ENCODE measurements at places on chromosomes 11 and 22. TPM values are rescaled to one million over a fixed set of nuclear protein-coding genes. Genes with fewer than 3 reads are reported as not detected.
A peak's percentile ranks its signal among the peaks of the same experiment; 100 is the strongest.

The BTG4 gene
- not detected for total RNA-seq

The SYT8 gene
- 4.6 TPM for total RNA-seq

The TEX54 gene
- total RNA-seq, result not detected

The TBX1 gene
- total RNA-seq, result 1.6 TPM

- no peak for DNase-seq
These were observed 101.1 kb upstream of the CRYBB3 start for GRCh38 chr22:25098445-25099081.

DNA sequence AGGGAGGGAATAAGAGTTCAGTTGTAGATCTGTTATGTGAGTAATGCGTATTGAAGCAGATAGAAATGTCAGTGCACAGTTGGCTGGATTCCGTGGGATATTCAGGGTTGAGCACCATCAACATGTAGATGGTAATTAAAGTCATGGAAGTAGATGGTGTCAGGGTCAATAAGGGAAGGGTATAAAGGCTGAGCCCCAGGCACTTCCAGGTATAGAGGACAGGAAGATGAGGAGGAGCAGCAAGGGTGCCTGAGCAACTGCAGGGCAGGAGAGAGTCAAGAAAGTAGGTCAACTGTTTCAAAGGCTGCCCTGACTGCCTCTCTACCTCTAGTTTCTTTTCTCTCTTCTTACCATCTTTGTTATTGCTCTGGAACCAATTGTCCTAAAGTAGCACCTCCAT lies 85.9 kb downstream of the MICAL2 start:
- DNase-seq, result no peak

DNA sequence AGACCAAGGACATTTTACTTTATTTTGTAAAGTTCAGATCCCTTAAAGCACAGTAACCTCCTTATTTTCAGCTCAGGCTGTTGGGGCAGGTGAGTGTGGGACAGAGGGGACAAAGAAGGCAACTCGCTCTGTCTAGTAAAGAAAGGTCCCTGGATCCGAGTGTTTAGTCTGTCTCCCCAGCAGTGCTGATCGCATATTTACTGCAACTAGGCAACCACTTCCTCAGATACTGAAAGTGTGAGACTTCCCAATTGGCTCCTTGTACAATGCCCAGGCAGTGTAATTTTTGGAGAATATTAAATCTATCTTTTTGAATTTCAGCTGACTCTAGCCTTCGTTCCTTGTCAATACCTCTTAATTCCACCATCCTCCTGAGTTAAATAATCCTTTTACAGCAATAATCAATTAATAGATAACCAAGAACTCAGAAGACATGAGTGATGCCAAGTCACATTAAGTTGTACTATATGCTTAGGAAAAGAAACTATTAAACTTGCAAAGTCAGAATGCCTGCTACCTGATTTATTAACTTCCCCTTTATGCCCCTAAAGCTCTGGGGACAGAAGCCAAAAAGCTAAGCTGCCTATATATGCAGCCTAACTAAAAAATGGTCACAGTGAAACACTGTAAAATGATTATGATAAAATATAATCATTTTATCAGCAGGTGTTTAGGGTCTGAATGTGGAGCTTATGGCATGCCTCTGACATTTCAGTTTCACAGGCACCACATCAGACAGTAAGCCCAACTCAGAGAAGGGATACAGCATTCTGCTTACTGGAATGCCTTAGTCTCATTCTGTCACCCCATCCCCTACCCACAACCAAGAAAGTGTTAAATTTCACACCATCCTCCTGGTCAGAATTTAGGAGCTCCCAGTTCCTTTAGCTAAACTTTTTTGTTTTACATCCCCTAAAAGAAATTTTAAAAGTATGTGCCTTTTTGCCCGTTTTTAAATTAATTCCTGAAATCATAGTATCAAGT lies 138.7 kb downstream of the TRIM44 start:
- no peak for DNase-seq

DNA sequence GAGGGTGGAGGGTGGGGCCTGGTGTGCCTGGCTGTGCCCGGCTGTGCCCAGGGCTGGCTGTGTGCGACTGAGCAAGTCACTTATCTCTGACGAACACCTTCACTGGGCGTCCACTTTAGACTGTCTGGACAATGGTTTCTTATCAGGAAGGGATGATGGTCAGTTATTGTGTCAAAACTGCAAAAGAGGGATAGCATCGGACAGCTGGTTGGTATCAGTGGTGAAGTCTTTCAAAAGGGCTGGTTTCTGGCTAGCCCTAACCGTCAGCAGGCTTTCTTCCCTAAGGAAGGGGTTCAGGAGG lies 4.1 kb upstream of the MGAT3 start:
- no peak for DNase-seq

DNA sequence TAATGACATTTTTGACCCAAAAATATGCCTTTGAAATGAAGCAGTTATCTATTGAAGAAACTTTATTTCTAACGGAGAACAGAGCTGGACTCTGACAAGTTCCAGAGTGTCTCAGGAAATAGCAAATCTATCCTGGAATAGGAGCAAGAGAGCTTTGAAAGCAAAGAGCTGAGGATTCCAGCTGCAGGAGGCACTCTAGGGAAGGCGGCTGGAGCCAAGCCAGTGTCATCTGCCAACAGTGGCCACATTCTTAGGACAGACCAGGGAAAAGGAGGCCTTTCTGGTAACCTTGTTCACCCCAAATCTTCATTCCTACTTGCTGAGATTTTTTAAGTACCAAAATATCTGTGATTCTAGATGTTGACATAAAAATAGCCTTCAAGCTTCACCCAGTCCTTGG lies 493.5 kb upstream of the B3GAT1 start:
- no peak for DNase-seq

- no peak for DNase-seq
These were observed 581 bp upstream of the EIF3L start for GRCh38 chr22:37848587-37849088.

- DNase-seq, result peak; percentile 68
These were observed 73.3 kb upstream of the ZBED5 start for GRCh38 chr11:10930972-10931760.

GRCh38 chr11:113193016-113193415 lies 121.4 kb upstream of the TTC12 start:
- DNase-seq, result no peak

- peak; percentile 68 for DNase-seq
These were observed 117.2 kb upstream of the IGLL5 start for GRCh38 chr22:22770280-22770871.

DNA sequence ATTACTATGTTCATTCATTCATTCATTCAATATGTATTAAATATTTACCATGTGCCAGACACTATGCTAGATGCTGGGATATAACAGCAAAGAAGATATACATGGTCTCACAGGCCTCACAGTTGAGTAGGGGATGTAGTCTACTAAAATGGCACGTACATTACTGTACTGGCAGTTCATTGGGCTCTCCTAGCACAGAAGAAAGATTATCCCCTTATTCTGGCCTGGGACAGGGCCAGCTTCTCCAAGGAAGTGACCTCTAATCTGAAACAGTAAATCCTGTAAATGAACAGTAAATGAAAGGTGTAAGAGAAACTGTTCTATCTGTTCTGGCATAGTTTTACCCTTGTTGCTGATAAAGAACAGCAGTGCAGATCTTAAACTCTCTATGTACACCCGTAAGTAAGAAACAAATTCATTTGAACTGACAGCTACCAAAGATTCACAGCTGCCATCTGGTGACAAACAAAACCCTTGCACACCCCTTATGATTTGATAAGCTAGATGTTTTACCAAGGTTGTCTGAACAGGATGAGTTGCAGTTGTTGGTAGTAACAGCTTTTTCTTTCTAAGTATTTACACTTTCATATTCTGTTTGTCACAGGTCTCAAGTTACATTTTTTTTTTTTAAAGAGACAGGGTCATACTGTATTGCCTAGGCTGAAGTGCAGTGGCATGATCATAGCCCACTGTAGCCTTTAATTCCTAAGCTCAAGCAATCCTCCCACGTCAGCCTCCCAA lies 263.1 kb downstream of the TMEM135 start:
- peak; percentile 26 for DNase-seq

DNA sequence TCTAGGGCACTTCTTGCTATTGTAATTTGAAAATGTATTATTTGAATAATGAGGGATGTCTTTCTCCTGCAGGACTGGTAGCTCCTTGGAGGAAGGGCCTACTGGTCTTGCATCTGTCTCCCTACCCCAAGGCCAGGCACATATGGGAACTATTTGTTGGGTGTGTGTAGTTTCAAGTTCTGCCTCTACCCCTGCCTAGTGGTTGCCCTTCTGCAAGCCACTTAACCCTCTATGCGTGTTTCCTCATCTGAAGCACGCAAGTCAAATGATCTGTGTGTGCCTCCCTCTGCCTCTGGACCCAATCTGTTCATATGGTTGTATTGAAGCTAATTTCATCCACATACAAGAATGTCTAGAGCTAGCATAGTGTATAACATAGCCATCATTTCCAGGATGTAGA lies 67.0 kb downstream of the WNT11 start:
- DNase-seq, result no peak

DNA sequence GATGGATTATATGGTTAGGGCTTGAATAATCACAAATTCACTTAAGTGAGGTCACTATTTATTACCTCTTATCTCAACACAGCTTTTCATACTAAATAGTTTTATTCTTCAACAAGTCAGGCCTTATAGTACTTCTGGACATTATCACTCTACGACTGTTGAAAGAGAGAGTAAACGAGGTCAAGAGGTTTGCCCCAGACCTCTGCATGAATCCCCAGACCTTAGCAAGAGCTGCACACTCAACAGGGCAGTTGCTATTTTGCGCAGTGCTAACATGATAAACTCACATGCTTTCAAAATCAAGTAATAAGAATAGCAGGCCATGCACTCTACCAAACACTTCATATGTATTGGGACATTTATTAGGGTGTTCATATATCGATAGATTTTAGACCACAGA lies 60.5 kb downstream of the DDI1 start:
- no peak for DNase-seq

DNA sequence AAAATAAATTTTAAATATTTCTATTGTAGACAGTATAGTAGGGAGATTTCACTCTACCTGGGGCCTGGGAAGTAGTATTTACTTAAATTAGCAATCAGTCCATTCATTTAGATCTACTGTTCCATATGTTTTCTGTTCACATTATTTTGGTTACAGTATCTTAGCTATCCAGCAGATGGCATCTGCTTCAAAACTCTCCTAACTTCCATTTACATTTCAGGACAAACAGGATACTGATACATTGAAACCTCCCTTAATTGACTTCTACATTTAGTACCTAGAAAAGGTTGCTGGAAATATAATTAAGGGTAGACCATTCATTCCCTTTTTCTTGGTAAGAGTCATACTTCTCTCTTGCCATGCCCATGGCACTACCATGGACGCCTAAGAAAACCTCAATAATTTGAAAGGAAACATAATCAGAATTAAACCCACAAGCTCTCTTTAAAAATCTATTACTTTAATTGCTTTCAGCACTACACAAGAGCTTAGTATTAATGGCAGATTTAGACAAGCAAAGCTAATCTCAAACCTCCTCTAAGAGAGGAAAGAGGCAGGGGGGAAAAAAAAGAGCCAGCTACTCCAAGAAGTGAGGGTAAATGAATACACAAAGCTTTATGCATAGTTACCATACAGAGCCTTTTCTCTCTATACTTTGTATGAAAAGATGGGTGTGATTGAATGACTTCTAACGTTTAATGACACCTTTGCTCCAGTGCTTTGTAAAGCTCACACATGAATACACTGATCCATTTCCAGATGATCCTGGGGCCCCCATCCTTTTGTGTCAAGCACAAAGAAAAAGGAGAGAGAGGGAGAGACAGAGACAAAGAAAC lies 131.2 kb upstream of the MTMR2 start:
- DNase-seq, result no peak

GRCh38 chr11:5196731-5197130 lies 3.8 kb downstream of the OR51V1 start:
- DNase-seq, result no peak

GRCh38 chr11:86508604-86509587 lies 134.2 kb downstream of the CCDC81 start:
- no peak for DNase-seq

- DNase-seq, result no peak
These were observed 848.2 kb downstream of the BRD1 start for GRCh38 chr22:48979482-48979881.

DNA sequence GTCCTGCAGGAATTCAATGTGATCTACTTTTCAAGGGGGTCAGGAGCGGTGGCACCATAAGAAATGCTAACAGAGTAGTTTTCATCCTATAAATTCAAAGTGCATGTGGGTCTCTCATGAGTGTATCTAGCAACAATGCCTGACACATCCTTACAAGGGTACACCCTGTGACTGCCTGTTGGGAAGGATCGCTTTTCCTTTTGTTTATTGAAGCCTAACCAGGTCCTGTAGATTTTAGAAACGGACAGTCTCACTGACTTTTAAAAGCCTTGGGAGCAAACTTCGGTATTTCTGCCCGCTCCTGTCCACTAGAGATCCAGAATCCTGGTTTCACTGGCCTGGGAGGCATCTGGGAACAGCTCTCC lies 102.4 kb downstream of the MICAL2 start:
- DNase-seq, result no peak

- DNase-seq, result no peak
These were observed 1.6 kb upstream of the CSTF3 start for GRCh38 chr11:33162831-33163230.

DNA sequence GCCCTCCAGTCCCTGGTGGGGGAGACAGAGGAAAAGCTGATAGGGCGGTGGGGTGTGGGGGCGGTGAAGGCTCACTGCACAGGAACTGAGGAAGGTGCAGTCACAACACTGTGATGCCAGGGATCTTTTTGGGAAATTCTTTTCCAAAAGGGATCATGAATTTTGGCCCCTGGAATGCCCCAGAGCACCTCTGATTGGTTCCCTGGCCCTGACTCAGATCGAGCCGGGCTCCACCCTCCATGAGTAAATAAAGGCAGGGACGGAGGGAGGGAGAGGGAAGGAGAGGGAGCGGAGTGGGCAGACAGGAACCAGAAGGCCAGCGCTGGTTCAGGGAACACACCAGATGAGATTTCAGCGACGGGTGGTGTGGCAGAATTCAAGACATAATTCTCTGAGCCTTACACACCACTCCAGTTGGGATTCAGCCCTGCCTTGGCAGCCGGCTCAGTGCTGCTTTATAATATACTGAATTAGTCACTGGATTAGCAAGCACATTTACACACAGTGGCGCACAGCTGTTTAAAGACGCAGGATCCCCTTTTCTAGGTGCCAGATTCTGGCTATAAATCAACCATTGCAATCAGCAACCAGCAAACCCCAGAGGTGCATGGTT lies 80.3 kb downstream of the ETS1 start:
- peak; percentile 85 for DNase-seq
